ENCODE measurements at places on chromosomes 16 and 17. TPM values are rescaled to one million over a fixed set of nuclear protein-coding genes. Genes with fewer than 3 reads are reported as not detected.
A peak's percentile ranks its signal among the peaks of the same experiment; 100 is the strongest.

DNA sequence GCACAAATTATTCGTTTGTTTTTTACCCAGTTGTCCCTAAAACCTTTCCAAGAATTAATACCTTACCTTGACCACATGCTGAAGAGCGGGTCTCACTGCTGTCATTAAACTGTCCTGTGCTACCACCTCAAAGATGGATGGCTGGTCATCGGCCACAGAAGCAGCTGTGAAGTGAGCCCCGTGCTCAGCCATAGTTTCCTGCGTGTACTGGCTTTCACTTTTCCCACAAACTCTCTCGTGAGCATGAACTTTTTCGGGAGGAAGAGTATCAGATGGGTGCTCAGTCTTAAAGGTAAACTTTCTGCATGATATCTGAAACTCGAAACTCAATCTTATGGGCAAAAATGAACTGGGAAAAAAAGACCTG lies 558 bp downstream of the PEX12 start:
- no peak for DNase-seq

- DNase-seq, result no peak
Observed at GRCh38 chr17:78517421-78517820, 59.8 kb downstream of the DNAH17 start.

DNA sequence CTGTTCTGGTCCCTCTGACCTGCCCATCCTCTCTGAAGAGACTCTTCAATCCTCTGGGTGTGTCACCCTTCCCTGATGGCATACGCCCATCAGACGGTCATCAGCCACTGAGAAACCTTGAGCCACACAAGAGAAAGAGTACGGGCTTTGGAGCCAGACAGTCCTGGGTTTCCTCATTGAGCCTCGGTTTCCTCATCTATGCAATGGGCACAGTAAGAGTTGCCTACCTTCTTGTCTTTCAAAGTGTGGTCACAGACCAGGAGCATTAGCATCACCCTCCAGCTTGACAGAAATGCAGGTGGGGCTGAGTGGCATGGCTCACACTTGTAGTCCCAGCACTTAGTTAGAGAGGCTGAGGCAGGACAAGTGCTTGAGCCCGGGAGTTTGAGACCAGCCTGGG lies 26.1 kb upstream of the MEAK7 start:
- no peak for DNase-seq

DNA sequence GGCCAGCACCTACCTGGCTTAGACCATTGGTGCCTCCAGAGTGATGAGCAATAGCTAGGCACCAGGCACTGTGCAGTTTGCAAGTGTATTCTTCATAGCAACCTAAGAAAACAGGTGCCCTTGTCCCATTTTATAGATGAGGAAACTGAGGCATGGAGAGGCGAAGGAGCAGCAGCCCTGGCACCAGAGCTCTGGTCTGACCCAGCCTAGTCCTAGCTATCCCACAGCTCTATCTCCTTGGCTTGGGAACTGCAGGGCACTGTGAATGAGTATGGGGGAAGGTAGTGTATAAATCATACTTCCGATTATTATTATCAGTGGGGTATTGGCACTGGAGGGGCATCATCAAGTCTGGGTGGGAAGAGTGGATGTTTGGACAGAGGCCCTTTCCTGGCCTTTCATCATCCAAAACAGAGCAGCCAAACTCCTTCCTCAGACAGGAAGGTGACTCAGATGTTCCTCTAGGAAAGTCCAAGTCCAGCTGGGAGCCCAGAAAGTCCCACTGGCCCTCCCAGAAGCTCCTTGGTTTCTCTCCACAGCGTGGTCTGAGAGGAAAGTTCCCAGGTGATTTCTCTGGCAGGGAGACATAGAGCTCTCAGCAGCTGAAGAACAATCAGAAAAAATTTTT lies 32.0 kb upstream of the PLLP start:
- peak; percentile 88 for DNase-seq

DNA sequence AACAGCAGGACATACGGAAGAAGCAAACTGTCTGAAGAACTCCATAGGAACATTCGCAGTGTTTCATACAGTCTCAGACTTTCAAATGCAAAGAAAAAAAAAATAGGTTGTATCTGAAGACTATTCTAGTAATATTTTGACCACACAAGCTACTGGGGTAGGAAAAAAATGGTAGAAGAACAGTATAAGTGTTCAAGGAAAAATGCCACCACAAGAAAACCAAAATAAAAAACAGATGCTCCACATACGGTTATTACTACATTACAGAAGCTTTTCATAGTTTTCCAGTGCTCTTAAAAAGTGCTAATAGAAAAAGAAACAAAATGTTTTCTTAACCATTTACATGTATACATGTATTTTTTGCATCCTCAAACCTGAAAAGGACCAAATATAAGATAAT lies 3.7 kb downstream of the NCOR1 start:
- DNase-seq, result no peak

GRCh38 chr16:67632415-67633172 lies 12.3 kb upstream of the CARMIL2 start:
- DNase-seq, result no peak

- DNase-seq, result no peak
Observed at GRCh38 chr16:71351558-71351901, 7.0 kb upstream of the CALB2 start.

GRCh38 chr17:36117505-36118382 lies 14.1 kb downstream of the CCL4 start:
- DNase-seq, result no peak

DNA sequence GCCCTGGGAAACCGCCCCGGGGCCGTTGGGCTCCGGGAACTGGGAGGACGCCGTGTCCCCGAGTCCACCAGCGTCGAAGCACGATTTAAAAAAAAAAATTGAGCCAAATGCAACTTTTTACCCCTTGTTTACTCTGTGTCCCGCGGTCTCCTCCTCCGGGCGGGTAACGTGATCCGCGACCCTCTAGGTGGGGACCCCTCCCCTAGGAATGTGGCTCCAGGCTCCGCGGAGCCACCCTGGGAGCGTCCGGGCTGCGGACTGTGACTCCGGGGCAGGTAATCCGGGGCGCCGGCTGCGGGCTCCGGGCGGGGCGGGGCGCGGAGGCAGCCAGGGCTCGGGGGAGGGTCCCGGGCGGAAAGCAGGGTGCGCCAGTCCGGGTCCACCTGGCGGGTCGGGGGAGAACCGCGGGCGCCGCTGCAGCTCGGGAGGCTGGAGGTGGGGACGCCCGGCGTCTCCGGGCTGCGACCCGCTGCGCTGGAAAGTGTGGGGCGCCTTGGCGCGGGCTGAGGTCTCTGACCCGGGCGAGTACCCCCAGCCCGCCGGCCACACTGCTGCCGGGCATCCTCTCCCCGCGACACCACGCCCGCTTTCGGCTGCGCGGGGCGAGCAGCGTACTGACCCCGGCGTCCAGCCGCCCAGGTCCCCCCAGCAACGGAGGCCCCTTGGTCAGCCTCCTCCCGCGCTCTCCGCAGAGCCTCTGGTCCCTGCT lies 852 bp upstream of the HELZ start:
- DNase-seq, result no peak

GRCh38 chr16:50606431-50607050 lies 58.3 kb downstream of the NKD1 start:
- no peak for DNase-seq

GRCh38 chr17:14513835-14514234 lies 213.0 kb downstream of the HS3ST3B1 start:
- DNase-seq, result no peak

DNA sequence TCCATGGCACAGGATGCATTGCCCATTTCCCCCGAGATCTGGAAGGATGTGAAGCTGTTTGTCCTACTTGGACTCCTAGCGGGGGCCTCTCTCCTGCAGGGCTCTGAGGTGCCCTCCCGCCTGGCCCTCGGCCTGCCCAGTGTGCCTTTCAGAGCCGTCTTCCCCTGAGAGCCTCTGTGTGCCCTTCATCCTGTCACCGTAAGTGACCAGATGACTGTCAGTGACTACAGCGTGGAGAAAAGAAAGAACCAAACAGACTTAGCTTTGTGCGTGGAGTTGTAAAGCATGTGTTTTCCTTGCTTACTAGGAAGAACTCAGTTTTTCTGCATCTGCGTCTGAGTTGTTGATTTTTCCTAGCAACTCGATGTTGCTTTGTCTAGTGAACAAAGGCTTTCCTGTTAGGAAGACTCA lies 56.1 kb downstream of the BANP start:
- no peak for DNase-seq

DNA sequence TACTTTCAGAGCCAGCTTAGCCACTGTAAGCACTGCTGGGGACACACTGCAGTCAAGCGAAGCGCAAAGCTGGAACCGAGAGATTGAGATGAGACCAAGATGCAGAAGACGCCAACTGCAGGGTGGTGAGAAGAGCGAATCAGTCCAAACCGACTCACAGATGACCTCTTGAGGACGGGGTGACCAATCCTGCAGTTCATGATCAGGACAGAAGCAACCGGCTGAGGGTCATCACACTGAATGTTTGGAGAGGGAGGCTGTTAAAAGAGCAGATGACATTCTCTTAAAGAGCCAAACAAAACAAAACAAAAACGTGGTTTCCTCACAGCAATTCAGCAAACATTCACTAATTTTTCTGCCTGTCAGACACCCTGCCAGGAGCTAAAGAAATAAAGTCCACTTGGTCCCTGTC lies 8.5 kb downstream of the HASPIN start:
- no peak for DNase-seq

DNA sequence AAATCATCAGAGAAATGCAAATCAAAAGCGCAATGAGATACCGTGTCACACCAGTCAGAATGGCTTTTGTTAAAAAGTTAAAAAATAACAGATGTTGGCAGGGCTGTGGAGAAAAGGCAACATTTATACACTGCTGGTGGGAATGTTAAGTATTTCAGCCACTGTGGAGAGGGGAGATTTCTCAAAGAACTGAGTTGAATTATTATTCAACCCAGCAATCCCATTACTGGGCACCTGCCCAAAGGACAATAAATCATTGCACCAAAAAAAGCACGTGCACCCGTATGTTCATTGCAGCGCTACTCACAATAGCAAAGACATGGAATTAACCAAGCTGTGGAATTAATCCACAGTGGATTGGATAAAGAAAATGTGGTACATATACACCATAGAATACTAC lies 204.7 kb downstream of the HS3ST4 start:
- no peak for DNase-seq

DNA sequence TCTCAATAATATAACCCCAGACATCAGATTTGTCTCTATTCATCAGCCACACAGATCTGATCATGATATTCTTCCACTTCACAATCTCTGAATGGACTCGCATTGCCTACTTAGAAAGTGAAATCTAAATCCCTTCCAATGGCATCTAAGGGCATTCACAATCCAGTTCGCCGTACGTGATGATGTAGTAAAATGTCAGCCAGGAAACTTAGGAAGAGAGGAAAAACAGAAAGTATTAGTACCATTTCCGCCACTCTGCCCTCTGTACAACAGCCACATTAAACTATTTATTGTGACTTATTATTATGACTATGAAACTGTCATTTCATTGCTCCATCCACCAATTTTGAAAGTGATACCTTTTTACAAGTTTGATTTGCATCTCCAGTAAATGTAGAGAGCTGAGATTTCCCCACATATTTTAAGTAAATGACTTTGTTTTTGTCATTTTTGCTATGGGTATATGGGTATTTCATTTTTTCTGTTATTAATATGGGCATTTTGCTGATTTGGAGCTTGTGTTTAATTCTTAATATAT lies 69.4 kb upstream of the SMIM36 start:
- no peak for DNase-seq

- peak; percentile 81 for DNase-seq
Observed at GRCh38 chr16:1543085-1543896, 9.8 kb downstream of the TMEM204 start.

DNA sequence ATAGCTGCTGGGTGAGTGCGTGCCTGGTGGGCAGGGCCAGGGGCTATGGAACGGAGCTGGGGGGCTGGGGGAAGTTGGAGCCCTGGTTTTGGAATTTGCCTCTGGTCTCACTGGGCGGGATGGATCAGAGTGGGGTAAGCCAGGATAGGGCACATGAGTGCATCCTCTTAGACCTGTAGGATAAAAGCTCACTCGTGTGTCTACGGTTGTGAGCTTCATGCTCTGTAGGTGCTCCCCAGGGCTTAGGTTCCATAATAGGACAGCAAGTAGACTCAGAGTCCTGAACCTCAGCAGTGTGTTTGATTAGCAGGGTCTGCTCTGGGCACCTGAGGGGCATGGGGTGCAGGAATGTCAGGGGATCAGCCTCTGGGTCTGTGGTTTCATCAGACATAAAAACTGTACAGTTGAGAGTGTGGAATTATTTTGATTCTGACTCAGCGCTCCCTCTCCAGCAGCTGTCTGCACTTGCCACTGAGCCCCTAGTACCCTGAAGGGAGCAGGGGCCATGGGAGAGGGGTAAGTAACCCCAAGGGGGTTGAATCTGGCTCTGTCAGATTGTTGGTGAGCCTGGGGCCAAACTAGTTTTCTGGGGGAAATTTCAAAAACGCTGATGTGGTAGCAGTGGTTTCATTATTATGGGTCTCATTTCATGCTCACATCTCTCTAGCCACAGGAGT lies 84.2 kb upstream of the LGALS9 start:
- peak; percentile 55 for DNase-seq

DNA sequence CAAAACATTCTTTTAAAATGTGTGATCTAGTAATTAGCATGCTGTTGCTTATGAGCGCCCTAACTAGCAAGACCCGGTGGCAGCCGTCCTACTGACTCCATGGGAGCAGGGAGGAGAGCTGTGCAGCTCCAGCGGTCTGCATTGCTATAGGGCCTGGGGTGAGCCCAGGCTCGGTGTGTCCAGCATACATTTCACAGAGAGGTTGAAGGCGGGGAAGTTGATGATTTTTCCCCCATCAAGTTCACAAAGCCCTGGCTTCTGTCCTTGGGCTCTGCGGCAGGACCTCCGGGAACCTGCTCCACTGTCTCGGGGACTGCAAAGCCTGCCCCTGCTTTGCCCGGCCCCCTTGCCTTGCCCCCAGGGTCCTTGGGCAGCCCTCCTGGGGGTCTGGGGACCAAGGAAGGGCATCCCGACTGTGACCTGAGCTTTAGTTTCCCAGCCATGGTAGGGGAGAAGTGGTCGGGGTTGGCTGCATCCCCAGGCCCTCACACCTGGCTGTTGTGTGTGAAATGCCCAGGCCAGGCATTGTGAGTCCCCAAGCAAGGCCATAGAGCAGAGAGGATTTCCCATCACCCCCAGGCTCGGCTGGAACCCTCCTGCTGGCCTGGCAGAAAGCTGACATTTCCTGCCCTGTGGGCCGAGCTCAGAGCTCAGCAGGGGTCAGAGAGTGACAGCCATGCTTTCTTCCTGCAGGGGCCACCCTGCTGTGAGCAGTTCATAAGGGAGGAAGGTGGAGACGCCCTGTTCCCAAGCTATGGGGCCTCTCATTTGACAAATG lies 24.8 kb downstream of the KCNJ12 start:
- DNase-seq, result no peak

The LDHD gene
- not detected for total RNA-seq

The TBC1D3I gene
- total RNA-seq, result 0.11 TPM

The ATP6V0D1 gene
- total RNA-seq, result 114 TPM

The HS3ST4 gene
- 1.2 TPM for total RNA-seq

The STX4 gene
- 54.9 TPM for total RNA-seq

The DPEP1 gene
- total RNA-seq, result 0.22 TPM

The WFIKKN1 gene
- 0.89 TPM for total RNA-seq

The CA4 gene
- total RNA-seq, result not detected

The KRT16 gene
- 1.3 TPM for total RNA-seq

The CALB2 gene
- total RNA-seq, result 4.2 TPM

The G6PC1 gene
- not detected for total RNA-seq

Data from astrocyte (in vitro differentiated cells and primary cell).